Spinal cord (tissue), 10 donors: ENCODE measurements at places on chromosomes 5 and 9. TPM values are rescaled to one million over a fixed set of nuclear protein-coding genes. Genes with fewer than 3 reads are reported as not detected.
A peak's percentile ranks its signal among the peaks of the same experiment; 100 is the strongest.

DNA sequence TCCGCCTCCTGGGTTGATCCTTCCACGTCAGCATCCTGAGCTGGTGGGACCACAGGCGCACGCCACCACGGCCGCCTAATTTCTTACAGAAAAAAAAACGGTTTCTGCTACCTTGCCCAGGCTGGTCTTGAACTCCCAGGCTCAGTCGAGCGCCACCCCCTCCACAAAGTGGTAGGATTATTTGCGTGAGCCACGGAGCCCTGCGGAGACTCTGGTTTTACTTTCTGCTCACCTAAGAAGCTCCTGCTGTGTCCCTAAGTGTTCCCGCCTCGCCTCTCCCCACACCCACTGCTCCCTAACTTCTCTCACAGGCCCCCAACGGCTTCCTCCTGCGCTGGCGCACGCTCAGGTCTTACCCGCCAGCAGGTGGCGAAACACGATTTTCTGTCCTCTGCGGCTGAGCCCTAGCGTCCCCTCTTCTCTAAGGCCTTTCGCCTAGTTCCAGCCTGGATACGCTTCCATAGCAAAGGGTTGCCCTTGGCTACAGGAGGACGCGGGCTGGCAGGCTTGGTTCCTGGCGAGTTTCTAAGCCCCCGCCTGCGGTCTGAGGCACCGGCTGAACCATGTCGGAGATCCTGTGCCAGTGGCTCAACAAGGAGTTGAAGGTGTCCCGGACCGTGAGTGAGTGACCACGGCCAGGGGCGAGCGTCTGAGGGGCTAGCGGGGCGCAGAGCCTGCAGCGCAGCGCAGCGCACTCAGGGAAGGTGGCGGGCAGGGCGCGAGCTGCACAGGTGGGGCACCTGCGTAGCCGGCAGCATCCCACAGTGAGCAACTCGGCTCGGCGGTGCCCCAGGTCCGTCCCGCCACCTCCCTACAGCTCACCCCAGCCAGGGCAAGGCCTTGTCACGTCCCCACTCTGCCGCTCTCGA is at the start of gene SPEF2:
SPEF2 (plus strand) TSS at position 429 of the 869 bp plus-strand sequence; CDS start at position 564, 135 bp downstream.
- peak within 1 kb of the TSS; percentile 81 for H3K4me3 ChIP-seq
- no peaks in the 10 kb centered on the region for H3K36me3 ChIP-seq
- H3K27ac ChIP-seq, result peak within 1 kb of the TSS; percentile 35
- no peaks in the 10 kb centered on the region for H3K27me3 ChIP-seq
- peaks cover 4% of the 10 kb centered on the region for H3K4me1 ChIP-seq
- peak; percentile 83 for DNase-seq

The ANKRD34B gene
- polyA plus RNA-seq, result 2.7 TPM

GRCh38 chr5:38780945-38781344 is 64.9 kb upstream of the OSMR start:
- peak overlapping the region; percentile 47 for H3K27ac ChIP-seq
- no peaks in the 10 kb centered on the region for H3K36me3 ChIP-seq
- H3K4me3 ChIP-seq, result no peak overlapping the region
- H3K27me3 ChIP-seq, result no peaks in the 10 kb centered on the region
- H3K4me1 ChIP-seq, result no peaks in the 10 kb centered on the region

DNA sequence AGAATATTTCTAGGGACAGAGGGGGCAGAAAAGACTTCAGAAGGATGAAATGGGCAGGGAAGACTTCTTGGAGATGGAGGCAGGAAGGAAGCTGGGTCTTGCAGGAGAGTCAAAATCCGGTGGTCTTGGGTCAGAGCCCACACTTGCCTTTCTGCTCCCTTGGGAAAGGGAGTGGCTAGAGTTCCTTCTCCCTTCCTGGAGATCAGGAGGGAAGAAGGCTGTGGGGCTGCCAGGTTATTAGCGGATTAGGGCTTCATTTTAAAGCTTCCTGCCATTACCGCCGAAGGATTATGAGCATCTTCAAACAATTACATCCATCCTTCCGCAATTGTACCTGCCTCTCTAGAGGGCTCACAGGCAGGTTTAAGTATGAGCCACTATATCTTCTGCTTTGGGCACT is 19.2 kb upstream of the SYNPO start:
- DNase-seq, result no peak
- H3K27me3 ChIP-seq, result peaks cover 4% of the 10 kb centered on the region
- H3K36me3 ChIP-seq, result no peaks in the 10 kb centered on the region

GRCh38 chr5:103929338-103930013 is 366.9 kb upstream of the NUDT12 start:
- no peaks in the 10 kb centered on the region for H3K36me3 ChIP-seq
- H3K27me3 ChIP-seq, result no peaks in the 10 kb centered on the region
- no peak overlapping the region for H3K4me3 ChIP-seq

DNA sequence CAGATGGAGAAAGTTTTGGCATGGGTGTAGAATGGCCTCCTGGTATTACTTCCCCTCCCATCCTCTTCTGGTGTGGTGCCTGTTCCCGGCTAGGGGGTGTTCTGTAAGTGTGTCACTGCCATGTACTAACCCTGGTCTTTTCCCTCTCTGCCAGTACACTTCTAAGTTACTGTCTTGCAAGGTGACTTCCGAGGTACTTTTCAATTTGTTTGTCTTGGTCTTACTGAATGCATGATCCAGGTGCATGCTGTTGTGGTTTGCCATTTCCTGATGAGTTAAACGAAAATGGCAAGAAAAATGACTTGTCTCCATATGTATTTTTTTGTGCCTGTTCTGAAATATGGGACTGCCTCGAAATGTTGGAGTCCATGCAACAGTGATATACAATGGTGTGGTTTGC is 46.0 kb downstream of the C9orf152 start:
- no peak for DNase-seq
- H3K27me3 ChIP-seq, result no peaks in the 10 kb centered on the region
- no peak overlapping the region for H3K4me3 ChIP-seq
- H3K4me1 ChIP-seq, result peaks cover 8% of the 10 kb centered on the region
- H3K36me3 ChIP-seq, result no peaks in the 10 kb centered on the region

The TMEFF1 gene
- 18.0 TPM for polyA plus RNA-seq

- H3K4me3 ChIP-seq, result peak overlapping the region; percentile 37
- no peaks in the 10 kb centered on the region for H3K36me3 ChIP-seq
- DNase-seq, result peak; percentile 89
- no peak overlapping the region for H3K27ac ChIP-seq
- peaks cover 28% of the 10 kb centered on the region for H3K27me3 ChIP-seq
Measured at GRCh38 chr5:16178745-16179372, 732 bp downstream of the MARCHF11 start.

DNA sequence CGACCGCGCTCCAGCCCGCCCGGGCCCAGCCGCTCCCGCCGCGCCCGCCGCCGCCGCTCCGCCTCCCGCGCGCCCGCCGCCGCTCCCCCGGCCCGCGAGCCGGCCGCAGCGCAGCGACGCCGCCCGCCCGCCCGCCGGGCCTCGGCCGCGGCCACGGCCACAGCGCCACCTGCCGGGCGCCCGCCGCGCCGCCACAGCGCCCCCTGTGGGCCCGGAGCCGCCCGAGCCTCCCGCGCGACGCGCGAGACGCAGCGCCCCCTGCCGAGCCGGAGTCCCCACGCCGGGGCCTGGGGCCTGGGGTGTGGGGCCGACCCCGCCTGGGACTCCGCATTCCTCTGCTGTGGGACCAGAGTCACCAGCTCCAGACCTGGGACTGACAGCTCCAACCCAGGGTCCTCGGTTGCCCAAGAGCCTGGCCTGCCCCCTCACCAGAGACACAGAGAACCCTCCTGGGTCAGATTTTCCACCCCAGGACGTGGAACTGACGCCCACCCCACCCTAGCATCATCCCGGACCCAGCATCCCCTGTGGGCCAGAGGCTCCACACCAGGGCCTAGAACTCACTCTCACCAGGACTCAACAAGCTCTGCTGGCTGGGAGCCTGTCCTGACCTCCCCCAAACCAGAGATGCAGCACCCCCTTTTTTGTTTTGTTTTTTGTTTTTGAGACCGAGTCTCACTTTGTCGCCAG is at the start of gene RAPGEF1:
RAPGEF1 (minus strand) TSS at position 118 of the 690 bp plus-strand sequence. CDS start 246 bp downstream, outside the sequence.
- H3K4me3 ChIP-seq, result peak within 1 kb of the TSS; percentile 61
- H3K27me3 ChIP-seq, result no peaks in the 10 kb centered on the region
- H3K36me3 ChIP-seq, result peaks cover 2% of the 10 kb centered on the region
- peaks cover 32% of the 10 kb centered on the region for H3K4me1 ChIP-seq

GRCh38 chr9:126604059-126605055 is 9.4 kb upstream of the LMX1B start:
- no peaks in the 10 kb centered on the region for H3K36me3 ChIP-seq
- H3K27ac ChIP-seq, result no peak overlapping the region
- H3K27me3 ChIP-seq, result peaks cover 21% of the 10 kb centered on the region
- H3K4me1 ChIP-seq, result peaks cover 21% of the 10 kb centered on the region
- H3K4me3 ChIP-seq, result no peak overlapping the region

DNA sequence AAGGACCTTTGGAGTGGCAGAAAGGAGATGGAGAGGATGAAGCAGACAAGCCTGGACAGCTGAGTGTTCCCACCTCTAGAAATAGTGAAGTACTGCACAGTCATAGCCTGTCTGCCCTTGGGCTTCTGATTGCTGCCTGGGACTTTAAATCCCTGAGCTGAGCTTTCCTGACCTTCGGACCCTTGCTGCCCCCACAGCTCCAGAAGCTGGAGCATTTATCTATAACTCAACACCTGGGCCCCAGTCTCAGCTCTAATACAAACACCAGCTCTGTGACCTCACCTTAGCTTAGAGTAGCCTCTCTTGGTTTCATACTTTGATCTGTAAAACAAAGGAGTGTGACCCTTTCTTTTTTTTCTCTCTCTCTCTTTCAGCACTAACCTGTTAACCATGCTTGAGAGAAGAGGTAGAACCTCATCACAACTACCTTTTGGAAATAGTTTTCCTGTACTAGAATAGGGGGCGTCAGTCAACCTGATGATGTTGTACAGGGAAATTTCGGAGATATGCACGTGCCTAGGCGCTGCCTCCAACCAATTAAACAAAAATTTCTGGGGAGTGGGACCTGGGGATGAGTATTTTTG is 25.4 kb upstream of the ELL2 start:
- no peaks in the 10 kb centered on the region for H3K27me3 ChIP-seq
- H3K27ac ChIP-seq, result no peak overlapping the region
- no peak for DNase-seq
- H3K4me1 ChIP-seq, result no peaks in the 10 kb centered on the region

DNA sequence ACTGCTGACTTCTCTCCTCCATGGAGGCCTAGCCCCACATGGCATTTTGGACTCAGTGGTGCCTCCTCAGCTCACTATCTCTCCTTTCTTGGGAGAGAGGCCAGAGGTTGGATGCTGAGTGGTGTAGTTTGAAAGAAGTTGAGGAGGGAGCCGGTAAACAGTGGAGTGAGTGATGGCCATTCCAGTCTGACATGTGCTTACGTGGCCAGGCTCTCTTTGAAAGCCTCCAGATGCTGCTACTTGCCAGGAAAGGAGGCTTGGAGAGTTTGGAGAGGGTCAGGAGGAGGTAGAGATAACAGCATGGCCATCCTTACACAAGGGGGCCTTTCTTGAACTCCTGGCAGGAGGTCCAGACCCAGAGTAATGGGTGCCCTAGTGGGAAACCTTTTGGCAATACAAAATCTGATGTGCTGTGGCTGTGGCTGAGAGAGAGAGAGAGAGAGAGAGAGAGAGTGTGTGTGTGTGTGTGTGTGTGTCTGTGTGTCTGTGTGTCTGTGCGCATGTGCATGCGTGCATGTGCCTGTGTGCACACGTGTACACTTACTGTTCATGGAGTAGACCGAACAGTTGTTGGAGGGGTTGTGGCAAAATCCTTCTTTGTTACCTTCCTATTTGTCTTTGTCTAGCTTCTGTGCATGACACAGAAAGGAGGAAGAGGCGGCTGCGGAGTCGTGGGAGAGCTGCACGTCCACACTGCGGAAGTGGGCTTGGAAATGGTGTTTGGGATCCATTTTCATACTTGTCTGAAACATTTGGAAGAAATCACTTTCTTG is 37.8 kb downstream of the RALGPS1 start:
- peak overlapping the region; percentile 80 for H3K27ac ChIP-seq
- peaks cover 16% of the 10 kb centered on the region for H3K4me1 ChIP-seq
- no peaks in the 10 kb centered on the region for H3K27me3 ChIP-seq
- H3K4me3 ChIP-seq, result no peak overlapping the region
- H3K36me3 ChIP-seq, result no peaks in the 10 kb centered on the region

The DCANP1 gene
- not detected for polyA plus RNA-seq

The FGD3 gene
- polyA plus RNA-seq, result 17.2 TPM

The LIX1 gene
- 68.9 TPM for polyA plus RNA-seq

DNA sequence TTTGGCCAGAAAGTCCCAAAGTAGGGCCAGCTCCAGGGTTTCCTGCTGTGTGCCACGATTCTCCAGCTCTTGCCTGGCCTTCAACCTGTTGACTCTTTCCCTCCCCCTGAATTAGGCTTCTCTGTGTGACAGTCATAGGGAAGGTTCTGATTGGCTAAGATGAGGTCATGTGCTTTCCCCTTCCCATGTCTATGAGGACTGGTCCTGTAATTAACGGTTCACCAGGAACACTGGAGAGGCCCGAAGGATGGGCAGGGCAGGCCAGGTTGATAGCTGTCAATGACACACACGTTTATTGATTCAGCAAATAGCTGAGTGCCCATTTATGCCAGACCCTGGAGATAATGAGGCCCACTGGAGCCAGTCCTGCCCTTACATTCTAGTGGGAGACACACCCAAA is 9.0 kb upstream of the PRR7 start:
- peaks cover 3% of the 10 kb centered on the region for H3K4me1 ChIP-seq
- peaks cover 87% of the 10 kb centered on the region for H3K36me3 ChIP-seq
- no peaks in the 10 kb centered on the region for H3K27me3 ChIP-seq
- DNase-seq, result no peak
- no peak overlapping the region for H3K27ac ChIP-seq

The CDH6 gene
- polyA plus RNA-seq, result 30.0 TPM

GRCh38 chr5:169944922-169945680 is 35.2 kb downstream of the INSYN2B start:
- no peaks in the 10 kb centered on the region for H3K36me3 ChIP-seq
- H3K27ac ChIP-seq, result peak overlapping the region; percentile 70
- H3K27me3 ChIP-seq, result no peaks in the 10 kb centered on the region
- no peak for DNase-seq
- H3K4me1 ChIP-seq, result peaks cover 9% of the 10 kb centered on the region

DNA sequence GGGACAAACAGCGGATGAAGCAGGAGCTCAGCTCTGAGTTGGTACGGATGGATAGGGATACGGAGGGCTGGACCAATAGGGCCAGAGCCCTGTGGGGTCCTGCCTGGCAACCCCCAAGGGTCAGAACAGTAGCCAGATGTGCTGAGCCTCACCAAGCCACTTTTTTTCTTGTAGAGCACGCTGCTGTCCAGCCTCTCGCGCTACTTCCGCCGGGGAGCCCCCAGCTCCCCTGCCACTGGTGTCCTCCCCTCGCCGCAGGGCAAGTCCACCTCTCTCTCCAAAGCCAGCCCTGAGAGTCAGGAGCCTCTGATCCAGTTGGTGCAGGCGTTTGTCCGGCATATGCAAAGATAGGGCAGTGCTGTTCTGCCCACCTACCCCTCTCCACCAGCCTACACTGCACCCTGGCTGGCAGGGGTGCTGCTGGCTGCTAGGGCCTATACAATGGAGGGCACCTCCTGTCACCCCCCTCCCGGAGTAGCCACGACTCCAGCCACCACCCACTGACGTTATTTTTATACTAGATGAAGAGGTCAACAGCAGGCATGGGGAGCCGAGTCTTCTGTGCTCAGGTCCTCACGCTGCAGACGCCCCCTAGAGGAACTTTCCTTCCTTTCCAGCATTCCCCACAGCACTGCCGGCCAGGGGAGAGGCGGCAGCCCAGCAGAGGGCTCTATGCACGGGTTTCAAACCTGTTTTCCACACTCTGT is 21.6 kb downstream of the SH3GLB2 start:
- H3K36me3 ChIP-seq, result peaks cover 97% of the 10 kb centered on the region
- no peaks in the 10 kb centered on the region for H3K27me3 ChIP-seq
- peak; percentile 83 for DNase-seq
- H3K4me3 ChIP-seq, result no peak overlapping the region
- H3K27ac ChIP-seq, result no peak overlapping the region

The AIF1L gene
- polyA plus RNA-seq, result 73.6 TPM

- H3K27ac ChIP-seq, result no peak overlapping the region
- H3K27me3 ChIP-seq, result no peaks in the 10 kb centered on the region
- H3K4me1 ChIP-seq, result no peaks in the 10 kb centered on the region
- DNase-seq, result no peak
- no peak overlapping the region for H3K4me3 ChIP-seq
Measured at GRCh38 chr9:77750284-77750683, 102.2 kb upstream of the GNA14 start.

The SLC45A2 gene
- polyA plus RNA-seq, result 0.56 TPM

The PCDHGA8 gene
- 1.9 TPM for polyA plus RNA-seq
